ENCODE measurements at places on chromosomes 16 and 17.

GRCh38 chr17:28170771-28171170 is 128.3 kb downstream of the NLK start:
- peak; percentile 31 for DNase-seq

DNA sequence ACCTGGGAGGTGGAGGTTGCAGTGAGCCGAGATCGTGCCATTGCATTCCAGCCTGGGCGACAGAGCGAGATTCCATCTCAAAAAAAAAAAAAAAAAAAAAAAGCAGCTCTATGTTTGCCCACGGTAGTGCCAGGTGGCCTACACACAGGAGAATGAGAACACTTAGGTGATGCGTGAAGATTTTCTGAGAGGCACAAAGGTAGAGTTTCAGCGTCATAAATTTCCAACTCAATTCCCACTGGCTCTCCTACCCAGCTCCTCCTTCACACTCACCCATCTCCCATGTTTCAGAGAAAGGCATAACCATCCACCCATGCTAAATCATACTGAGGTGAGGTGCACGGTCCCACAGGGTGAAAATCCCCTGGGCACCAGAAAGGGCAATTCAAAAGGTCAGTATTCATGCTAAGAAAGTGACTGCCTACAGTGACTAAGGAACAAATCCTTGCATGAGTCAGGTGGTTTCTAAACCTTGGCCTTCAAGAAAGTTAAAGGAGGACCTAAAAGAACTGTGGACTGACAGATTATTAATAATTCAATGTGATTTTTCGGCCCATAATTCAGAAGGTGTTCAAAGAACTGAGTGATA is 4.8 kb downstream of the DCAKD start:
- DNase-seq = peak; percentile 58

- no peak for DNase-seq
Observed at GRCh38 chr17:64036198-64036922, 15.9 kb upstream of the ICAM2 start.

- DNase-seq = peak; percentile 64
Observed at GRCh38 chr17:63364387-63364786, 81.7 kb downstream of the CYB561 start.

DNA sequence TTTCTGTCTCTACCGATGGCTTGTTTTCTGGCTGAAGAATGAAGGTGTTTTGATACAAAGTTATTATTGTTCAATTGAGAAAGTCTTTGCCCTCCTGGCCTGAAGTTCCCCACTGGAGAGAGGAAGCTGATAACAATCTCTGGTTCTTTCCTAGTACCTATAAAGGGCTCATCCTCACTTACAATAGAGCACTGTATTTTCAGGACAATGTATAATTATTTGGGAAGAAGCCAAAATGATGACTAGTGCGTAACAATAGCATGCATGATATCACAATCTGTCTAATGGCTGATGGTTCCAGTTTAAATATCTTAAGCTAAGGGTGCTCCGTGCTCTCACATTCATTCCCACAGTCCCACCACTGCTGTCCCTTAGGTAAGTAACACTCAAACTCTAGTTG is 230.7 kb downstream of the IRX3 start:
- no peak for DNase-seq

- DNase-seq = no peak
Observed at GRCh38 chr17:67312265-67312664, 54.1 kb downstream of the PSMD12 start.

- DNase-seq = peak; percentile 44
Observed at GRCh38 chr16:68128577-68129305, 43.6 kb downstream of the NFATC3 start.

GRCh38 chr17:78969865-78970264 is 9.9 kb downstream of the LGALS3BP start:
- DNase-seq = no peak

DNA sequence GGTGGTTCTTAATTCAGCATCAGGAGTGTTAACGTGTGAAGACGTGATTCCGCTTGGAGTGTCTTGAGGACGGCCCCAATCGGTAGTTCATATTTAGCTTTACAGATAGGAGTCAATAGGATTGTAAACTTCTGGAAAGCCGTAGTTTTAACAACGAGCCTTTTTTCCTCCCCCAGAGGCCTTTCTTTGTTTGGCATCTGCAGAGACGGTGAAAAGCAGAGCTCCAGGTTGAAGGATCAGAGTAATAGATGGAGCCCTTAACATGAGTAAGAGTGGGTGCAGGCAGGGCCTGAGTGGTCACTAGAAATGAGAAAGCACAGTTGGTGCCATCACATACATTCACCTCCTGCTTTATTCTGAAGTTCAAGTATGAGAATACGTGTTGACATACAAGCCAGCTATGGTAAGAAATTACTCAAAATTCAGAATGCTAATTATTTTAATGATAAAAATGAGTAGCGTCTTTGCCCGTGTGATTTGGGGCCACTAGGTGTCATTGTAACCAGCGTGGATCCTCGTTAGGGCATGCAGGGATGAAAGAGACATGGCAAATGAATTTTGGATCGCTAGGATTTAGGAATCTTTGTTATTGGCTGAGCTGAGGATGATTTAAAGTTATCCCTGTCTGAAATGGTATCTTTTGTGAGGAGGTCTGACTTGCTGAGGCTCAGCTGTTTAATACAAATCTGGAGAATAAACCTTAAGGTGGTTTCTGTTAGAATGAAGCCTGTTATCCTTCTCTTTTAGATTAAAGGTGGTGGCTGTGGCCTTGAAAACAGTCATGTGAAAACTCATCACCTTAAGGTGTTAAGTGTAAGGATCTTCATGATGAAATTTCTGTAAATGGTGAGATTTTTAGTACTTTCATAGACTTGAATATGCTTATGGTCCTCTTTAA is 18.6 kb downstream of the PRCD start:
- DNase-seq = peak; percentile 20

- DNase-seq = peak; percentile 68
Observed at GRCh38 chr17:50218071-50218759, 16.8 kb upstream of the COL1A1 start.

GRCh38 chr17:46984341-46984740 is 5.3 kb upstream of the RPRML start:
- DNase-seq = no peak

GRCh38 chr16:56737539-56737938 is 7.6 kb downstream of the NUP93 start:
- no peak for DNase-seq

- peak; percentile 68 for DNase-seq
Observed at GRCh38 chr16:11078812-11079459, 134.6 kb downstream of the CLEC16A start.

- DNase-seq = no peak
Observed at GRCh38 chr16:84047626-84048025, 5.0 kb upstream of the SLC38A8 start.

DNA sequence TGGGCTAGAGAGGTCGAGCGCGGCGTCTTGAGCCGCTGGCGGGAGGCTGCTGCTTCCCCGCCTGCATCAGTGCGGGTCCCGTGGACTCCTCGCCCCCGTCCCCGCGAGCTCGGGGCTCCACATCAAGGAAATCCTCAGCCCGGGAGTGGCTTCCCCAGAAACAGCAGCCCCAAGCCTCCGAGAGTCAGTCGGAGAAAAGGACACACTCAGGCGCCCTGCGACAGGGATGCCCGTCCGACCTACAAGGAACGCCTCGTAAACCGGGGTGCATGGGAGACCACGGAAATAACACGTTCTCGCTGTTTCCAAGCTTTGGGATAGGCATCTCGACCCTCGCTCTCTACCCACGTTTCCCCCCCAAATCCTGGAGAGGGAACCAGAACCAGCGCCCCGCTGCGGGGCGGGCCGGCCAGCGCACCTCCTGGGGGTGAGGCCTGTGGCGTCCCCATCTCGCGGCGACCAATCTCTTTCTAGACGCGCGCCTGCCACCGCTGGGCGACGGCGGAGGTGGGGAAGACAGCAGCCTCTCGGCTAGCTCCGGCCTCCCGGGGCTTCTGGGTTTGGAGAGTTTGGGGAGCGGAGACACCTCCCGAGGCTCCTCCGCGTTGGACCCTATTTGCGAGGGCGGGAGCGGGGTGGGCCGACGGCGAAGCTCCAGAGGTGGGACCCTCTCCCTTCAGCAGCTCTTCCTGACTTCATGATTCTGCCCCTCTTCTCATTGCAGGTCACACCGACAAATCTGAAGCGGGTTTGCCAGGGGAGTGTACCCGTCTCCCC is 759 bp upstream of the TP53I13 start:
- DNase-seq = peak; percentile 43

GRCh38 chr17:34230342-34230741 is 24.7 kb upstream of the CCL2 start:
- no peak for DNase-seq

DNA sequence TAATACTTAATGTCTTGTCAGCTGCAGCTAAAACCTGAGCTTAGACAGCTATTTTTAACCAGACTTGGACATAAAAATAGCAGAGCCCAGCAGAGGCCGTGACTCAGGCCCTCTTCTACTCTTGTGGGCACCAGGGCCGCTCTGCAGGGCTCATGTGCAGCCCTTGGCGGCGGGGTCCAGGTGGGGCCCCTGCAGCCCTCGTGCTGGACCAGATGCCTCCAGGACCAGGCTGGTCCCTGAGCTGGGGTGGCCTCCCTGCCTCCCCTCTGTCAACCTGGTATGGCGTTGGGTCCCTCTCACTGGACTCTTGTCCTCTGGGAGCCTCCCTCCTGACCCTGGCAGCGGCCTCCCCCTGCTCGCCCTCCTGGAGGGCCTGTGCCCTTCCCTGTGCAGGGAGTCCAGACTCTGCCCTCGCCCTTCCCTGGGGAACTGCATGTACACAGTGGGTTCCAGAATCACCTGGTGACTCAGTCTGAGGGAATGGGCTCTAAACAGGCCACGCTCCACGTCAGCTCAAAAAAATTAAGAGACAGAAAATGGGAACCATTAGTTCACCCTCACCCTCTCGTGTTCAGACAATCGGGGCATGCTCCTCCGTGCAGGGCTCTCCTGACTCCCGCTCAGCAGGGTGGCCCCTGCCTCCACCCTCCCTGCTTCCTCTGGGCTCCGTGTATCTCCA is 9.7 kb downstream of the CDK5R1 start:
- DNase-seq = peak; percentile 67

DNA sequence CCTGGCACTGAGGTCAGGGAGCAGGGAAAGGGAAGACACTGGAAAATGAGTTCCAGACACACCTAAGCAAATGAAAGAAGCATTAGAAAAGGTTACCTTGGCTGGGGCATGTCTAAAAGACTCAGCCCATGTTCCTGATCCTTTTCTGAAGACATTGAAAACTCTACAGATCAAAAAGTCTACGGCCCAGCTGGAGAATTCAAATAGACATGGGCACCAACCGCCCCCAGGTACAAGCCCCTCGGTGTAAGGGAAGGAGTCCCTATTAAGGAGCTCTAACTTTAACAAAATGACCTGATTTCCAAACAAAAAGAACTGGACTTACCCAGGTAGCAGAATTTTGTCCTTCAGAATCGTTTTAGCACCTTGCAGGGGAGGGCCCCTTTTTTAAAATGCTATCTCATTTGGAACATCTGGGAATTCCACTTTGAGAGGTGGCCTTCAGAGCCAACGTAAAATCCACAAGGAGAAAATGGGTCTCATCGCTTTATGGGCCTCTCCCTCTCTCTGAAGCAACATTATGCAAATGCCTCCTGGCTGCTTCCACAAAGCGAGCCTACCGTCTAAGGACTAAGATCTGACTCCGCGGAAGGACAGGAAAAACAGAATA is 43.6 kb upstream of the RBFOX3 start:
- DNase-seq = no peak

DNA sequence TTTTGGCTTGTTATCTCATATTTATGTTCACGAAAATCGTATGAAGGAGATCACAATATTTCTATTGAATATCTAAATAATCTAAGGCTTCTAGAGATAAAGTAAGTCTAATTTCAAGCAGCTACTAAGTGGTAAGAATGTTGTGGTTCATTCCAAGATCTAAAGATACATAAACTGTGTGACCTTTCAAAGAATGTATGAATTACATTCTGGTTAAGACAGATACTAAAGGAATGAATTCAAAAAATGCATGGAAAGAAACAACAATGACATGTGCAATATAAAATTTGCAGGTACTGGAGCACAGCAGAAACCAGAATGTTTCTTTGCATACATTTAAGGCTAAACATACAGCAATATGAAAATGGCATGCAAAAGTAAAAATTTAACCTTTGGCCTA is 1214.6 kb downstream of the CDH8 start:
- DNase-seq = no peak

GRCh38 chr17:17044846-17045561 is 2.7 kb downstream of the MPRIP start:
- DNase-seq = peak; percentile 59

DNA sequence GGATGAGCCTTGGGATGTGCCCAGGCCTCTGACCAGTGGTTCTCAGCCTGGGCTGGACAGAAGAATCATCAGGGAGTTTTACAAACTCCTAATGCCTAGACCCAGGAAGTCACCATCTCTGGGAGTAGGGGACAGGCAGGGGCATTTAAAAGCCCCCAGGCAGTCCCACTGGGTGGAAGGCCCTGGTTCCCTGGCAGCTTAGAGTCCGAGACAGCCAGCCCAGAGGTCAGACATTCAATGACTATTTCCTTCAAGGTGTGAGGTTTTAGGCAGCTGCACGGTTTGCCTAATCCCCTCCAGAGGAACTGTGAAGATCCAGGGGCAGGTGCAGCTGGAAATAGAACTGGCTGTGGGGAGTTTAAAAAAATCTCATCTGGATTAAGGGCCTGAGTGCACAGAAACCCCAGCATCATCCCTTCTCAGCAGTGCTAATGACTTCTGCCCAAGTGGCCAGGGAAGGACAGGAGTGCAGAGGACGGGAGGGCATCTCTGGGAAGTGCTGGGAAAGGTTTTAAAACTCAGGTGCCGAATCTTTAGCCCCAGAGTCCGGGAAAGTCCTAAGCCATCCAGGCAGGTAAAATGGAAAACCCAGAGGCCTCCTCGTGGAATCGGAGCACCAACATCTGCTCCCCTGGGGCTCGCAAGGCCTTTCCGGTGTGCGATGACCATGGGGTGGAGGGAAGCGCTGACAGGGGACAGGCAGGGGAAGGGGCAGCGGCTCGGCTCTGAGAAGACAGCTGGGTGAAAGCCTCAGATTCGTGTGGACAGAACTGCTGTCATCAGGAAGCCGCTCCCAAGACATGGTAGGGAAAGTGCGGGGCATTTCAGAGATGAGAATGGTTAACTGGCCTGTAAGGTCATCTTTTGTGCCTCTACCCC is 1.5 kb upstream of the LGALS3BP start:
- DNase-seq = no peak

- no peak for DNase-seq
Observed at GRCh38 chr17:72734613-72735012, 357.9 kb downstream of the SLC39A11 start.

- DNase-seq = no peak
Observed at GRCh38 chr16:48471435-48471834, 86.2 kb upstream of the SIAH1 start.
